Epithelial cell of proximal tubule (primary cell): ENCODE measurements at places on chromosomes 7 and 10.

GRCh38 chr7:120996988-120997345 lies 8.5 kb downstream of the CPED1 start:
- DNase-seq, result no peak

DNA sequence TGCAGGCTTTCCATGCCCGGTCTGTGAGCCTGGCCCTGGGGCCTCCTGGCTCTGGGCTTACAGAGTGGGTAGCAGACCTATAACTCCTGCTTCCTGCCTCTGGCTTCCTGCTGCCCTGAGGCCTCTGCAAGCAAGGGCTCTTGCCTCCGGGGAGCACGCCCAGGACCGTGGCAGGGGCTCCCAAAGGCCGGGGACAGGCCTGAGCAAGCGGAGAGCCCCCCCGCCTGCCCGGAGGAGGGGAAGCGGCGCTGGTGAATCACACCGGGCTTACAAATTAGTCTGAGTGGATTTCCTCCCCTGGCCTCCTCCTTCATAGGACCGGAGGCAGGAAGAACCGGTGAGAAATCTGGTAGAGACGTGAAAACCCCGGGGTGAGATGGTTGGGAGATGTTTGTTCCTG lies 1.5 kb upstream of the MYL10 start:
- DNase-seq, result no peak

GRCh38 chr10:121615435-121615793 lies 17.2 kb upstream of the FGFR2 start:
- DNase-seq, result no peak

DNA sequence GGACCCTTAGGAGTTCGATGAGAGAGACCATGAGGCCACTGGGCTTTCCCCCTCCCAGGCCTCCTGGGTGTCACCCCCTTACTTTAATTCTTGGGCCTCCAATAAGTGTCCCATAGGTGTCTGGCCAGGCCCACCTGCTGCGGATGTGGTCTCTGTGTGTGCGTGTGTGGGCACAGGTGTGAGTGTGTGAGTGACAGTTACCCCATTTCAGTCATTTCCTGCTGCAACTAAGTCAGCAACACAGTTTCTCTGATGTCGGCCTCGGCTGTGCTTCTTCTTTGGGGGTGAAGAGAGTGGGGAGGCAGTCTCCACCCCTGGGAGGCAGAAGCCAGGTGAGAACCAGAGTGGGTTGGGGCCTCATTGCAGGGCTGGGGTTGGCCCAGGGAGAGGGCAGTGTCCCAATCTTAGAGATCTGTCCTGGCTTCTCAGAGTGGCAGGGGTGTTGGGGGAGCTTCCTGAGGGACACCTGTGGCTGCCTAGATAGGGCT lies 1.5 kb downstream of the PVRIG start:
- no peak for DNase-seq

GRCh38 chr10:34116681-34117271 lies 698.3 kb downstream of the PARD3 start:
- DNase-seq, result no peak

GRCh38 chr10:76937181-76937600 lies 700.4 kb downstream of the KCNMA1 start:
- DNase-seq, result no peak

GRCh38 chr7:122726881-122727280 lies 24.2 kb upstream of the RNF148 start:
- no peak for DNase-seq

GRCh38 chr10:44647877-44648542 lies 263.1 kb upstream of the CXCL12 start:
- peak; percentile 79 for DNase-seq

- DNase-seq, result no peak
Observed at GRCh38 chr10:29859521-29860130, 199.8 kb downstream of the JCAD start.

DNA sequence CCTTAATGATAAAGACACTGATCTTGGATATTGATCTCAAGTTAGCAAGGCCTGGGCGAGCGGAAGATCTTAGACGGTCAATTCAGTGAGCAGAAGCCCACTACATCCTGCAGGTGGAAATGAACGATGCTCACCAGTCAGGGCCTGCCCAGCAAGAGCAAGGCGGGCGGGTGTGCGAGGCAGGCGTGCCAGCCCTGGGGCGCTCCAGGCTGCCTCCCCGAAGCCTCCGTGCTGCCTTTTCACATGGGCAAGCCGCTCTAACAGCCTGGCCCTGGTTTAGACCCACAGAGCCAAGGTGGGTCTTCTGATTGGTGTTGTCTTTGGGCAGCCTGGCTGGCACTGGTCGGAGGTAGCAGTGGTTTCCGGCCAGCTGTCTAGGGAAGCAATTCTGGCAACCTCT lies 475.1 kb upstream of the FOXK1 start:
- DNase-seq, result no peak

- no peak for DNase-seq
Observed at GRCh38 chr10:78450807-78451485, 417.3 kb downstream of the RPS24 start.

DNA sequence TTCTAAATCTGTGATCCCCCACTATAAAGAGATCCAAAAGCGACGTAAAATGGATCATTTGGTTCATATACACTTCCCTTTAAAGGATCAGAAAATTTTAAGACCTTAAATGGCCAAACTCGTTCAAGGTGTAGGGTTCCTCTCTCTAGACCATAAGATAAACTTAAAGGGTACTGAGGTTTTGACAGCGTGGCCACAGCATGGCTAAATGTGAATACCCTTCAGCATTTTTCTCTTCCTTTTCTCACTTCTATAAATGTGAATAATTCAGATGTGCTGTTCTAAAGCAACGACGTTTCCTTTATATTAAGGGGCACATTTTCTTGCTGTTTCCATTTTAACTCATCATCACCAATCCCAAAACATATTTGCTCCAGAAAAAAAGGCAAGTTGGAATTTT lies 5.2 kb downstream of the ZCWPW1 start:
- no peak for DNase-seq

DNA sequence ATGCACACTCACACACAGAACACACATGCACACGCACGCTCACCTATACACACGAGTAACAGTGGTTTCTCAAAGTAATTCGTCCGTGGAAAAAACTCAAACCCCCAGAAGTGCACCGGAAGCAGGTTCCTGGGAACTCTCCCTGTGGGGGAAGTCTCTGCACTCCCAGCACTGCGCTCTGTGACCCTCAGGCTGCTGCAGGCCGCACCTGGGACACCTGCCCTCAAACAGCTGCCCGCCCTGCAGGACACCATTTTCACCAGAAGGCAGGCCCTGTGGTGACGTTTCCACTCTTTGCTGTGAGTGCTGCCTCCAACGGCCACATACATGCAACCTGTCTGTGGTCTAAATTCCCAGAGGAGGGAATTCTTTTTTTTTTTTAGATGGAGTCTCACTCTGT lies 21.3 kb downstream of the YKT6 start:
- DNase-seq, result no peak

DNA sequence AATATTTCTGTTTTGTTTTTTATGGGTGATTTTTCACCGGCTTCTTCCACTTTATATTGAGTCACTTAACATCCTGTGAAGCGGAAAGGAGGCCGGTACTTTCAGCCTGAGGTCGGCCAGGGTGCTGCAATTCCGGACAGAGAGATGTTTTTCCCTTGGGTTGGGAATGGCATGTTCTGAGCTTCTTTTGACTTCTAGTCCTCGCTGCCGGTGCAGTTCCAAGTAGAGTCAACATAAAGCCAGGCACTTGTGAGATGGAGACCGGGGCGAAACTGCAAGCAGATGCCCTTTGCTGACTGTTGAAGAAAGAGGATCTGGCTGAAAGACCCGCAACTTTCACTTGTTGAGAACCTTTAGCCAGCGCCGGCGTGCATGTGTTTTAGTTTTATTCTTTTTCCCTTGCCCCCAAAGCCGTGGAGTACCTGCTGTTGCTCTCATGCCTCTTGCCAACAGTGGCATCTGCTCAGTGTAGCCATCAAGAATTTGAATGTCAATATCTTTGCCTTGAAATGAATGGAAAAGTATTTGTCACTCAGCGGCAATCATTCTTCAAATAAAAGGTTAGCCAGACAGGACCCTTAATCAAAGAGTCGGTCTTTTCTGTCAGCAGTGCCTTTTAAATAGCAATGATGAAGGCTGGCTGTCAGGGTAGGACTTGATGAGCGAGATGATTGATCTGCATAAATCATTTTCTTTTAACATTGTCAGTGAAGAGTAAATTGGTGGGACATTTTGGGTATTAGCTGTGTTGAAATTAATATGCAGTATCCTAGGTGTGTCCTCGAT lies 351.2 kb downstream of the LRMDA start:
- DNase-seq, result no peak

GRCh38 chr7:36788825-36789470 lies 64.7 kb upstream of the AOAH start:
- DNase-seq, result no peak

DNA sequence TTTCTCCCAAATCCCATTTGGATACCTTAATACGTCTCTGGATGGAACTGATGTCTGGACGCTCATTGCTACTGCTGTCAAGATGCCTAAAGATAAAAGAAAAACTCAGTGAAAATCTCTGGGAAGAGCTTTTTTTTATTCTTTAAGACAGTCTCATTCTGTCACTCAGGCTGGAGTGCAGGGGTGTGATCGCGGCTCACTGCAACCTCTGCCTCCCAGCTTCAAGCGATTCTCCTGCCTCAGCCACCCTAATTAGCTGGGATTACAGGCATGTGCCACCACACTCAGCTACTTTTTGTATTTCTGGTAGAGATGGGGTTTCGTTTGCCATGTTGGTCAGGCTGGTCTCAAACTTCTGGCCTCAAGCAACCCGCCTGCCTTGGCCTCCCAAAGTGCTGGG lies 102.2 kb downstream of the NT5C2 start:
- no peak for DNase-seq

DNA sequence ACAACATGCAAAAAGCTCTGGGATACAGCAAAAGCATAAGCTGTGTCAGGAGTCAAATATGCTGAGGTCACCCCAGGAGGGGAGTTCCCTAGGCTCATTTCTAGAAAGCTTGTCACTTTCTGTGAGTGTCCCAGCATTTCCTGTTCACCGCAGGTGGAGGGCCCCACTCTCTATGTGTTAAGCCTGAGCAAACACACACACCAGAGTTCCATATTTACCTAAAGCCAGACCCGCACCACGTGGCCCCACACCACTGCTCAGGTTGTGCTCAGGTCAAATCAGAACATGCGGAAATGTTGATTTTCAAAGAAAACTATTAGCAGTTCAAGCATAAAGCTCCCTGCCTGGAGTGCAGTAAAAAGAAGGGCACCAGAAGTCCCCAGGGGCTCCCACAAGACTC lies 259.6 kb upstream of the PPP2R2D start:
- DNase-seq, result no peak
